Adrenal gland (tissue), 19 donors: ENCODE measurements at places on chromosomes 1 and 21.

DNA sequence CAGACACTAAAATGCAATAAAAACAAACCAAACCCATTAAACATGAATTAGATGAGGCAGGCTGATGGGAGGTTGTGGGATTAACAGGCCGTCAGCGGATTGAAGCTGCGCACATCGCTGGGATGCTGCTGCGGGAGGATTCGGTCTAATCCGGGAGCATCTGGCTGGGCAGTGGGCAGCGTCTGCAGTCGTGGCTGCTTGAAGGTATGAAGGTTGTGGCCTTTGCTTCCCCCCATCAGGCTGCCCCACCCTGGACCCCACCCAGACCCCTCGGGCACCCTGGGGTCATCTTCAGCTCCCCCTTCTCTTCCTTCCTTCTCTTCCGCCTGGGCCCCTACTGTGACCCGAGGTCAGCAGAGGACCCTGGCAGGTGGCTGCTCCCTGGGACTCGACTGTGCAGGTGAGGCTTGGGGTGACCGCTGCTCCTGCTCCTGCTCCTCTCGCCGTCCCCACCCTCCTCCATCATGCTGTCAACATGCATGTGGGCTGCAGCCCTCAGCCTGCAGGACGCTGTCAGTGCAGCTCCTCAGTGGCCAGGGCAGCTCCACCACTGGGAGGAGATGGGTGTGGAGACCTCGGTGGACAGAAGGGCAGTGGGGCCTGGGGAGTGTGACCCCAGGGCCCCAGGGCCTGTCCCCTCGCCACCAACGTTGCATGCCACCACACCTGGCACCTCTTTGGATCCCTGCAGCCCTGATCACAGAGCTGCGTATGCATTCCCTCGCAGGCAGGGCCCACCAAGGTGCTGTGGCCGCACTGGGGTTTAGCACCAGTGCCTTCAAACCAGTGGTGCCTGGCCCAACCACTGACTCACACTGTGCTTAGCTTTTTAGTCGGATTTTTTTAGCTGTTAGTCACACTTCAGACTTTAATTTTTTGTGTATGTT is 112.2 kb upstream of the COL6A1 start:
- DNase-seq = no peak

GRCh38 chr1:117371441-117372151 is 4.3 kb downstream of the MAN1A2 start:
- no peak for DNase-seq

DNA sequence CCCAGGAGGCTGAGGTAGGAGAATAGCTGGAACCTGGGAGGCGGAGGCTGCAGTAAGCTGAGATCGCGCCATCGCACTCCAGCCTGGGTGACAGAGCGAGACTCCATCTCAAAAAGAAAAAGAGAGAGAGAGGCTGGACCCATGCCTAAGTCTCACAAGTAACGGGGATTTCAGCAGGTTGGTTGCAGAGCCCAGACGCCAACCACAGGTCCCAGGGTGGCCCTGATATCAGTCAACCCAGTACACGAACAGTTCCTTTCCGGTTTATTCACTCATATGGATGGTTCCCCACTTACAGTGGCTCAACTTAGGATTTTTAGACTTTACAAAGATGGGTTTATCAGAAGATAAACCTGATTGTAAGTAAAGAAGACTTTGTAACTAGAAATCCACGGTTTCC is 40.9 kb downstream of the CLSTN1 start:
- no peak for DNase-seq

- DNase-seq = no peak
Measured at GRCh38 chr1:7608628-7609305, 162.3 kb upstream of the VAMP3 start.

GRCh38 chr1:39866767-39867166 is 16.5 kb downstream of the TRIT1 start:
- no peak for DNase-seq

GRCh38 chr1:121413821-121414220 is 229.0 kb downstream of the SRGAP2C start:
- no peak for DNase-seq

GRCh38 chr1:236992449-236992848 is 11.8 kb downstream of the MT1HL1 start:
- DNase-seq = no peak

DNA sequence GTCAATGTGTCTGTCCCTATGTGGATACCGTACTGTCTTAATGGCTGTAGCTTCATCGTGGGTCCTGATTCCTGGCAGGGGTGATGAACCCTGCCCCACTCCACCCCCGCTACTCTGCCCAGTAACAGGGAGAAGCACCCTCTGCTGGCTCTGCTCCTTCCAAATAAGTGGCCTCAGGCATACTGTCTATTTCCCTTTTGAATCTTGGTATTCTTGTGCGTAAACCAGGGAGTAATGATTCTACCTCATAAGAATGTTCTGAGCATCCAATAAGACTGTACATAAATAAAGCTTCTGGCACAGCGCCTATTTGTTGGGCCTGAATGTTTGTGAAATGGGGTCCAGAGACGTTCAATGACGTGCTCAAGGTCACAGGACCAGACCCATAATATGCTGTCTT is 35.2 kb upstream of the CTPS1 start:
- peak; percentile 48 for DNase-seq
